ENCODE measurements at places on chromosomes 3 and 15.

- no peak for DNase-seq
Observed at GRCh38 chr3:73734211-73735089, 109.7 kb upstream of the PDZRN3 start.

DNA sequence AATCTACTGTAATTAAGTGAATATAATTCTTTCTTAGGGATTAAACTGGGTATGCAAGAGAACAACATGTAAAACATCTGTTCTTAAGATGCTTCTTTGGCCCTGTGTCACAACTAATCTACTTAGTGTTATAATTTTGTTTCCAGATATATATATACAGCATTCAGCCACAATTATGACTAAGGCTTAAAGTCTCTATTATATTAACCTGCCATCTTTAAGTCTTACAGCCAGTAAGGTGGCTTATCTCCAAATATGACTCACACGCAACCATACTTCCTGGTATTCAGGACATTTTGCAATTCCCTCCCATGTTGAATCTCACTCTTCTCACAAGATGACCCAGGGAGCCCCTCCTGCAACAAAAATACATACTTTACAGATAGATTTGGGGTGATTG is 6.6 kb upstream of the KBTBD8 start:
- peak; percentile 60 for DNase-seq

DNA sequence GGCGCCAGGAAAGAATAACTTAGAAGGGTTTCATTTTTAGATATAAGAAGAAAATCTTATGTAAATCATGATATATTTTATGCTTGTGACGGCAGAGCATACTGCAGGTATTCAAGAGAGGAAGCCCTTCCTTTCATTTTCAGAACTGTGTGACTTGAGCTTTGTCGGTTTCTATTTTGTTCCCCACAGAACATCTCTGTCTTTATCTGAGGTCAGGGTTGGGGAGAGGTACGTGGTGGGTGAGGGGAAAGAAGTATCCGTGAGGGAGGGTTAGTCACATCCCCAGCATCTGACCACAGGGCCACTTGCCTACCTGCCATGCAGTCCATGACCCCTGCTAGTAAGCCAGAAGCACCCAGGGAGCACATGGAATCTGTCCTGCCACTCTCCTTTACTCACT is 126.5 kb downstream of the DGKG start:
- DNase-seq = no peak

DNA sequence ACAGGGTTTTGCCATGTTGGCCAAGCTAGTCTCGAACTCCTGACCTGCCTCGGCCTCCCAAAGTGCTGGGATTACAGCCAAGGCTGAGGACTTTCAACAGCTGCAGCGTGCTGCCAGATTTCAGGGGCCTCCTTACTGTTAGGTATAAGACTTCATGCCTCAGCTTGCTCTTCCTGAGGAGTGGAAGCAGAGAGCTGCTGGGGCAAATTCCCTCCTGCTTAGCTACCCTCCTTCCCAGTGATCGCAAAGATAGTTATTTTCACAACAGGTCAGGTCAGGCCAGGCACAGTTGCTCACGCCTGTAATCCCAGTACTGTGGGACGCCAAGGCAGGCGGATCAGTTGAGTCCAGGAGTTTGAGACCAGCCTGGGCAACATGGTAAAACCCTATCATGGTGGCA is 2.6 kb upstream of the CPNE9 start:
- DNase-seq = no peak

- DNase-seq = no peak
Observed at GRCh38 chr15:22944651-22945050, 35.5 kb downstream of the CYFIP1 start.
